ENCODE measurements at places on chromosomes 7 and 10. TPM values are rescaled to one million over a fixed set of nuclear protein-coding genes. Genes with fewer than 3 reads are reported as not detected.

DNA sequence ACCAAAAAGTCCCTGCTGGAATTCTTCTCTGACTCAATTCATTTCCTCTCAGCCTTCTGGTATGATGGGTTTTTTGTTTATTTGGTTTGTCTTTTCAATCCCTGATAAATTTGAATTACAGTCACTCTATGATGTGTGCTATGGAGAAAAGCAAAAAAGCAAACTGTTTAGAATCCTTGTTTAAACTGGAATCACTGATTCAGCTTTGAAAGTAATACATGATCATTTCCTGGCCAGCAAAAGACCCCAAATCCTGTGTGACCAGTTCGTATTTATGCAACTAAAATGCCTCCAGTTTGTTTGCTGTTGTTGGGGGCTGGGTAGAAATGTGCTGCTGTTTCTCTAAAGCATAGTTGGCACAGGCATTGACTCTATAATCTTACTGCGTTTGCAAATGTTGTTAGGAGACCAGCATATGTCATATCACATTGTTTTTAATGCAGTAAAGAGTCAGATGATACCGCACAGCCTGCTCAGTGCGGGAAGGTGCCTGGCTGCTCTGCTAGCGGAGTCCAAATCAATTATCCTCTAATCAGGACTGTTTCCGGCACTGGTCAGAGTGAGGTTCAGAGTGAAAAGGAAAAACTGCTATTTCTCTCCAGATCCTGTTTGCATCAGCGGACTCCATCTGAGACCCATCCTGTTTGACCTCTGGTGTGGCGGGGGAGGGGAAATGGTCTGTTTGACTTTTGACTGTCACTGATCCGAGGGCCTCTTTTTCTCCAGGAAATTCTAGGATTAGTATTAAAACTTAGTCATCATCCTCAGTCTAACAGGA, 40.6 kb upstream of the ADD3 start:
- peak; percentile 78 for DNase-seq
- H3K4me1 ChIP-seq = peaks cover 56% of the 10 kb centered on the region
- peak overlapping the region; percentile 84 for H3K27ac ChIP-seq

DNA sequence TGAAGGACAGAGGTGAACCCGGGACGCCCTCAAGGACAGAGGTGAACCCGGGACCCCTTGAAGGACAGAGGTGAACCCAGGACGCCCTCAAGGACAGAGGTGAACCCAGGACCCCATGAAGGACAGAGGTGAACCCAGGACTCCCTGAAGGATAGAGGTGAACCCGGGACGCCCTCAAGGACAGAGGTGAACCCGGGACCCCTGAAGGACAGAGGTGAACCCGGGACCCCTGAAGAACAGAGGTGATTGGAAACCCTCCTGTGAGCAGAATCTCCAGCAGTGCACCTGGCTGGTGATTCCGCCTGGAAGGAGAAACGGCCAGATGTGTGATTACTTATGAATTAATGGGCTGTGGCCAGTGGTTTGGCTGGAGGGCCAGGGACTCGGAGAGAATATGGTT, 272.3 kb downstream of the PTPRN2 start:
- no peak for DNase-seq
- no peak overlapping the region for H3K4me3 ChIP-seq
- no peak overlapping the region for H3K27ac ChIP-seq
- peaks cover 2% of the 10 kb centered on the region for H3K27me3 ChIP-seq

- no peaks in the 10 kb centered on the region for H3K4me1 ChIP-seq
- H3K27ac ChIP-seq = no peak overlapping the region
- no peak for DNase-seq
- H3K36me3 ChIP-seq = no peaks in the 10 kb centered on the region
Observed at GRCh38 chr10:130193493-130194193, 57.5 kb downstream of the GLRX3 start.

DNA sequence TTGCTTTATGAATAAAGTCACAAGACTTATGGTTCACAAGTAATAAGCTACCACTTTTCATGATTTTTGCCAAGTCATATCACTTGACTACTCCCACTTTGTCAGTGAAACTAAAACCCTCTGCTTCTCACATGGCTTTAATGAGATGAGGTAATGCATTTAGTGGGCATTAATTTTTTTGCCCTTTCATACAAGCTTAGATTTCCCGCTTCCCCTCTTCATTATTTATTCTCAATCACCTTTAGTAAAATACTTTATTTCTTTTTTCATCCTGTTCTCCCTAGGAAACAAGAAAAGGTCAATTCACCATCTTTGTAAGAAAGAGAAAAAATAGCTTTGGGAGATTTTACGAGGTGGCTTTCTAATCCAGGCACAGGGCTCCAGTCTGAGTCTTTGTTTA, 109.6 kb upstream of the STARD3NL start:
- no peaks in the 10 kb centered on the region for H3K36me3 ChIP-seq
- H3K4me1 ChIP-seq = no peaks in the 10 kb centered on the region
- no peak for DNase-seq
- no peak overlapping the region for H3K4me3 ChIP-seq

GRCh38 chr7:94149789-94150545, 145.8 kb upstream of the BET1 start:
- H3K4me3 ChIP-seq = no peak overlapping the region
- no peaks in the 10 kb centered on the region for H3K4me1 ChIP-seq
- no peaks in the 10 kb centered on the region for H3K27me3 ChIP-seq
- H3K27ac ChIP-seq = no peak overlapping the region
- DNase-seq = no peak
- no peaks in the 10 kb centered on the region for H3K36me3 ChIP-seq

DNA sequence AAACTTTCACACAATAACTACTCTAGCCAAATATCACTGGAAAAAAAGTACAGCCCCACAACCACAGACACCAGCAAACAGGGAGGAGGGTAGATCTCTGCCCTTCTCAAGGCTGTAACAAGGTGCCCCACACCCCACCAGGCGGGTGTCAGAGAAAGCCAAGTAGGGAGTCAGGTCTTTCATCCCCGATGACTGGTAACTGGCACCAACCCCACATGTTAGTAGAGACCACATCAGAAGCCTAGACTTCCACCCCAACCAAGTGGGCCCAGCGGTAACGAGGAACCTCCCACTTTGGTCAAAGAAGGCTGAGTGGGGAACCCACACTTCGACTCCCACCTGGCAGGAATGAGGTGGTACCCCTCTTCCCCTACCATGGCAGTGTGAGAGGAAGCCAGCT, 16.4 kb upstream of the RUFY2 start:
- no peak overlapping the region for H3K4me3 ChIP-seq
- H3K36me3 ChIP-seq = peaks cover 10% of the 10 kb centered on the region
- no peaks in the 10 kb centered on the region for H3K27me3 ChIP-seq
- DNase-seq = no peak
- no peak overlapping the region for H3K27ac ChIP-seq

- H3K4me3 ChIP-seq = no peak overlapping the region
- H3K27me3 ChIP-seq = no peaks in the 10 kb centered on the region
- DNase-seq = no peak
- H3K36me3 ChIP-seq = peaks cover 7% of the 10 kb centered on the region
- H3K4me1 ChIP-seq = no peaks in the 10 kb centered on the region
- H3K27ac ChIP-seq = no peak overlapping the region
Observed at GRCh38 chr7:17830206-17830605, 110.1 kb downstream of the SNX13 start.

DNA sequence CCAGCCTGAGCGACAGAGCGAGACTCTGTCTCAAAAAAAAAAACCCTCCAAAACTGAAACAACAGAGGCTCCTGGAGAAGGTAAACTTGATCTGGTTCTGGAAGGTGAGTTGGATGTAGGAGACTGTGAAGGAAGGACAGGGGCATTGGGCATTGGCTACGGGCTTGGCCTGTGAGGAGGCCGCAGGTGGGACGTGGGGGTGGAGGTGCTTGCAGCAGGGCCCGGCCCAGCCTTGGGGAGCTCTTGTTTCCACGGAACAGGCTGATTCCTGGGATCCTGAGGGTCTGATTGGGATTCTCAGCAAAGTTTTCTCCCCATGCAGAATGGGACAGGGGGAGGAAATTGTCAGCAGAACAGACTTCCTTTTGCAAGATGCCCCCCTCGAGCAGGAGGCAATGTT, 30.6 kb downstream of the IL15RA start:
- peaks cover 2% of the 10 kb centered on the region for H3K27me3 ChIP-seq
- H3K4me1 ChIP-seq = peaks cover 5% of the 10 kb centered on the region
- H3K27ac ChIP-seq = no peak overlapping the region
- DNase-seq = no peak
- H3K4me3 ChIP-seq = no peak overlapping the region
- H3K36me3 ChIP-seq = no peaks in the 10 kb centered on the region

GRCh38 chr7:49397750-49398149, 375.7 kb upstream of the VWC2 start:
- no peak overlapping the region for H3K4me3 ChIP-seq
- no peaks in the 10 kb centered on the region for H3K4me1 ChIP-seq
- H3K36me3 ChIP-seq = no peaks in the 10 kb centered on the region
- H3K27ac ChIP-seq = no peak overlapping the region
- DNase-seq = no peak
- no peaks in the 10 kb centered on the region for H3K27me3 ChIP-seq

DNA sequence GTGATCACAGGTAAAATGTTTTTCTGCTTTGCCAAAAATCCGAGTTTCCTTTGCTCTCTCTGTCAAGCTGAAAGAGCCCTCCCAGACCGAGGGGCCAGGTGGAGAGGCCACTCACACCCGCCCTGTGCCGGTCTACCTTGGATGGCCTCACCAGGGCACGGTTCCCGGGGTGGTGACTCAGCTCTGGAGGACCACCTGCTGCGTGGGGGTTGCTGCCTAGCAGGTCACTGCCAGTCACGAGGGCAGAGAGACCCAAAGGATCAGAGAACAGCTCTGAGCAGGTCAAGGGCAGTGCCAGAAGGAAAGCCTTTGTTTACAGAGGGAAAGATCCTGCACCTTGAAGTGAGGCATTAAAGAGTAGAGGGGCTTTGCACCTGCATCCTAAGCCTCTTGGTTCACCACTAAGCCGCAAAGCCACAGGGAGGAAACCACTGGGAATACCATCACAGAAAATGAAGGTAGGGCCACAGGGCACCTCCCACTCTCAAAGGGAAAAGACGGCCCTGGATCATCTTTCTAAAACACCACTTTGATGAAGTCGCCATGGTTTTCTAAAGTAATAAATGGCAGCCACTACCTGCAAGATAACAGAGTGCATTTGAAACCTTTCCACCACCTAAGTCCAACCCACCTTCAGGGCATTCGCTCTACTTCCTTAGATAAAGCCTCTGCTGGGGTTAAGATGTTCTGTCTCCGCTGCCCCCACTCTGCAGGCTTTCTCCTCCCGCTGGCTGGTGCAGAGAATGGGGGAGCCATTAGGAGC, 160.3 kb upstream of the KLF14 start:
- H3K27me3 ChIP-seq = no peaks in the 10 kb centered on the region
- peaks cover 39% of the 10 kb centered on the region for H3K4me1 ChIP-seq
- no peaks in the 10 kb centered on the region for H3K36me3 ChIP-seq
- peak; percentile 21 for DNase-seq
- no peak overlapping the region for H3K27ac ChIP-seq

GRCh38 chr7:128879939-128880746, 17.5 kb downstream of the ATP6V1F start:
- H3K27ac ChIP-seq = no peak overlapping the region
- DNase-seq = peak; percentile 54

DNA sequence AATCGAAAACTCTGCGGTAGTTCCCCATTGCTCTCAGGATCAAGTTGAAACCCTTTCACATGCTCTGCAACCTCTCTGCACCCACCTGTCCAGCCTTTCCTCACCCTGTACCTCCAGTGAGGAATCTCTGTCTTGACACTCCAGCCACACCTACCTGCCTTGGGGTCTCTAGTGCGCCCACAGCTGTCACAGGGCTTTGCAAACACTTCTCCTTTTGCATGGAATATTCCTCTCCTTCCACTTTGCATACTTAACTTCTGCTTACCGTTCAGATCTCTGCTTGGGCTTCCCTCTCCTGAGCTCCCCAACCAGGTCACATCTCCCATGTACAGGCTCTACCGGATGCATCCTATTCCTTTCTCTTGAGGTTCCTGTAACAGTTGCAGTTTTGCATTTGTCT, 6.6 kb upstream of the ZYX start:
- no peak for DNase-seq
- H3K4me3 ChIP-seq = no peak overlapping the region
- no peaks in the 10 kb centered on the region for H3K36me3 ChIP-seq
- H3K27ac ChIP-seq = no peak overlapping the region

DYNC1I1 gene
- 1.2 TPM for polyA plus RNA-seq

SUGCT gene
- 18.8 TPM for polyA plus RNA-seq

KEL gene
- polyA plus RNA-seq = 181 TPM

ZNF282 gene
- polyA plus RNA-seq = 25.1 TPM

- no peak overlapping the region for H3K27ac ChIP-seq
- H3K27me3 ChIP-seq = no peaks in the 10 kb centered on the region
- no peaks in the 10 kb centered on the region for H3K4me1 ChIP-seq
- no peak for DNase-seq
- no peaks in the 10 kb centered on the region for H3K36me3 ChIP-seq
- H3K4me3 ChIP-seq = no peak overlapping the region
Observed at GRCh38 chr10:18450298-18450697, 201.1 kb downstream of the NSUN6 start.

DNA sequence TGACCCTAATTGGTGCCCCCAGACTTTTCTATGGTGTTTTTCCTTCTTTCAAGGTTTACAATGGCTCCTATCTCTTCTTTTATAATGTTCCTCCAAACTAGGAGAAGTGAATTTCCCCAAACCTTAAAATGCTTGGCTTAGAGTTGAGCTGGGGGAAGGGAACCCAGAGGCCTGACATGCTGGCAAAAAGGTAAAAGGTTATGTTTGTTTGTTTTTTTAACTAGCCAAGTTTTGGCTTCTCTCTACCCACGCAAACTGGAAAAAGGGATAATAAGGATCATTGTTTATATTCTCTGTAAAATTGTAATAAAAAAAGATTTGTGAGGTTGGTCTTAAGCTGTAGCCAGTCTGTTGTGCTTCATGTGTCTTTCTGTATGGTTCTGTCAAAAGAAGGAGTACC, 477.0 kb downstream of the IPMK start:
- no peak for DNase-seq
- H3K27ac ChIP-seq = no peak overlapping the region
- no peaks in the 10 kb centered on the region for H3K27me3 ChIP-seq
- H3K4me1 ChIP-seq = no peaks in the 10 kb centered on the region
- no peak overlapping the region for H3K4me3 ChIP-seq

DNA sequence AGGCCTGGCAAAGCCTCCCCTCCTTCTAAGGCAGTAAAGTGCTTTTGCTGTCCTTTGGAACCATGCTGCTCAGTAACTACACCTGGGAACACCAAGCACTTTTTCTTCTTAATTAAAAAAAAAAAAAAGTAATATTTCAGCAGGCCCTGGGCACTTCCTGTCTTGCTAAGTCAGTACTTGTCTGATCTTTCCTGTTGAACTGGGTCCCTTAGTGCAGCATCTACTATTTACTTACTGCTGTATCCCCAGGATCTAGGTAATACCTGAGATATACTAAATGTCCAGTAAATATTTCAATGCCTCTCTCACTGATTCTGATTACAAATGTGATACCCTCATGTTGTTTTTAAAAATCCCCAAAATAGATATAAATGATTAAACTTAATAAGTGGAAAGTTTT, 77.4 kb downstream of the PPP1R3C start:
- DNase-seq = peak; percentile 36
- no peak overlapping the region for H3K4me3 ChIP-seq
- H3K27me3 ChIP-seq = no peaks in the 10 kb centered on the region
- peak overlapping the region; percentile 81 for H3K27ac ChIP-seq

- no peak overlapping the region for H3K4me3 ChIP-seq
- no peak overlapping the region for H3K27ac ChIP-seq
- DNase-seq = no peak
- H3K36me3 ChIP-seq = no peaks in the 10 kb centered on the region
- H3K4me1 ChIP-seq = no peaks in the 10 kb centered on the region
Observed at GRCh38 chr7:7164591-7164990, 17.8 kb upstream of the C1GALT1 start.

- H3K27ac ChIP-seq = no peak overlapping the region
- H3K4me3 ChIP-seq = no peak overlapping the region
- no peaks in the 10 kb centered on the region for H3K4me1 ChIP-seq
- no peaks in the 10 kb centered on the region for H3K36me3 ChIP-seq
Observed at GRCh38 chr7:109476409-109476808, 906.7 kb downstream of the DNAJB9 start.
